Activated naive CD8-positive, alpha-beta T cell treated with anti-CD3 and anti-CD28 coated beads, Interleukin-2, amount 50 U/mL, for 24 hours (primary cell): ENCODE measurements at places on chromosomes 6 and 20.

GRCh38 chr6:24997231-24997630, 61.5 kb upstream of the RIPOR2 start:
- DNase-seq = no peak

- no peak for DNase-seq
Measured at GRCh38 chr20:57484772-57485171, 40.2 kb downstream of the CTCFL start.

- DNase-seq = no peak
Measured at GRCh38 chr6:1226277-1227099, 85.4 kb upstream of the FOXQ1 start.

DNA sequence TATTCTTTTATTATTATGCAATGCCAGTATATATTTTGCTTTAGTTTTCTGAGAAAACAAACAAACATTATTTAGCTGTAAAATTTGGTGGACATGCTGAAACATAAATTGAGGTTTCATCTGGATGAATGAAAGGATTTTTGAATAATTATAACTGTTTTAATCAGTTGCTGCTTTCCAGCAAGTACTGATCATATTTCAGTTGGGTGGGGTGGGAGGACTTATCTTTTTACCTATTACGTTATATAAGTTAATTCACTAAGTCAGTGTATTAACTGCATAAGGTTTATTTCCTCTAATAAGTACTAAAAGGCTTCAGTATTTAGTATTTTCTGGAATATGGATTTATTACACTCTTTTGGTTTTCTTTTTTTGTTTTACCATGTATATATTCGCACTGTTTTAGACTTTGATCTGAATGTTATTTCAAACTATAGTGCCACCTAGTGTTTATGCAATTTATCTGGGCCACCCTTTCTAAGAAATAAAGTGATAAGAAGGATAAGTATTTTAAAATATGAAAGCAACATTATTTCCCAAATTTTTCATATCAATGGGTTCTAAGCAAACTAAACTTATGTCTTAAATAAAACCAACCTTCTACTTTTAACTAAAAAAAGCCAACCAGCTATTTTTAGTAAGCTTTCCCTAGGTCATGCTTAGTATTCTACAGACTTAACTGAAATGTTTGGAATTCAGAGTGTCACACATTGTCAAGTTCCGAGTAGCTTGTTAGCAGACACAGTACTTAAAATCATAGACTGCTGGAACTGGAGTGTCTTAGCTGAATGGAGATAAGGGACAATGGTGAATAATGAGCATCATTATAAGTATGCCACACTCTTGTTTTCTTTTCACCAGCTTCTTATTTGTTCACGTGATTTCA, 105.4 kb upstream of the MCHR2 start:
- DNase-seq = no peak

GRCh38 chr20:41669708-41670263, 51.6 kb upstream of the CHD6 start:
- DNase-seq = no peak

GRCh38 chr20:23365390-23366165, 3.6 kb downstream of the GZF1 start:
- no peak for DNase-seq

DNA sequence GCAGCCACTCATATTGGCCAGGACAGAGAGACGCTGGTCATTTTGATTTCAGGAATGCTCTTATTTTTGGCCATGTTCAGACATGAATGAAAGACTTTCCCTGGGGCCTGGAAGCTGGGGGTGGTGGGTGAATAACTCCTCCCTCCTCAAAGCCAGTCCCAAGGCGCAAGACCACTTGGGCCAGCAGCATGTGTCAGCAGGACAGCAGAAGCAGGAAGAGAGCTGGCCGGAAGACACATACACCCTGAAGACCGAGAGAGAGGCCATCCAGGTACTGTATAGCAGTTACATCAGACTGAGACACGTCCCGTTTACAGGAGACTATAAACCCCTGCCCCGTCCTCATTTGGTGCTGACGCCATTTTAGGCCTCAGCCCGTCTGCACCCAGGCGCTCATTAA, 29.2 kb upstream of the ULBP3 start:
- DNase-seq = no peak

GRCh38 chr20:15866916-15867730, 706.1 kb downstream of the KIF16B start:
- no peak for DNase-seq

GRCh38 chr6:4280707-4281106, 145.3 kb upstream of the ECI2 start:
- DNase-seq = no peak

DNA sequence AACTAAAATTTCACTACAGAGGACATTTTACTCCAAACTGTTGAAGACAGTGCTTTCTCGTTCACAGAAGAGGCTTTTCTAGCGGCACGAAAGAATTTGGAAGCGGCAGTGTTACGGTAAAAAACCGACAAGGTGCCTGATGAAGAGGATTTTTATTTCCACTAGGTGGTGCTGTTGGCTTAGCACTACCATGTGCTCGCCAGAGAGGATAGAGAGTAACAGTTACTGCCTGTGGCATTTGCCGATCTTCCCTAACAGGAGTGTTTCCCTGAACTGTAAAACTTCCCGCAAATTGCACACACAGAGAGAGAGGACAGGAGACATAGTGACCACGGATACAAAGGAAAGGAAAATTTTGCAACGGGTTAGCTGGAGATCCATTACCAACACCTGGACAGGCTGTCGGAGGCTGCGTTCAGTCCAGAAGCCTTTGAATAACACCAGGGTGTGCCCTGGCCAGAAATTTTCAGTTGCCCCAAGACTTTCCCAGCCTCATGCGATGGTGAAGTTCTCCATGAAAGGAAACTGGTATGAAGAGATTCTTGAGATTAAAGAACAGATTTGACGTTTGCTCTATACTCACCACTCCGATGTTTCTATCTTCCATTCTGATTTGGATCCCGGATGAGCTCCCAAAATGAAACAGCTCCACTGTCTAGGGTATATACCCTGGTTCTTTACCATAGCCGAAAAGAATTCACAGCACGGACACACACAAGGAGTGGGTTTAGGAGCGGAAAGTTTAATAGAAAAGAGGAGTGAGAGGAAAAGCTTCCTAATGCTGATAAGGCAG, 48.1 kb downstream of the HLA-DPB1 start:
- no peak for DNase-seq

- DNase-seq = peak; percentile 44
Measured at GRCh38 chr6:136317021-136317694, 27.5 kb upstream of the BCLAF1 start.

DNA sequence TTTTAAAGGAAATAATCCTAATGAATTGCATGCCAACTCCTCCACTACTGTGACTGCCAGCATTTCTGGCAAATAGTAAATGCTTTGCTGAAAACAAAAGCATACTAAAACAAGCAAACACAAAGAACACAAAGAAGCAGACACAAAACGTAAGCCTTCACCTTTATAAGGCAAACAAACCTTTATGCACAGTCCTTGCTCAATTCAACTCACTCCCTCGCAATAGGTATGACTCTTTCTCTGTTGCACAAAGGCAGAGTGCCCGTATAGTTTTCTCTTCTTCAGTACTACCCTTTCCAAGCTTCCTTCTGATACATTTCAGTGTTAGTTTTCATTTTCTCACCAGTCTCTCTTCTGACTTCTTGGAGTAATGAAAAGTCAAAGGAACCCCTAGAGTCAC, 63.9 kb downstream of the PDE10A start:
- no peak for DNase-seq

GRCh38 chr6:36361071-36361470, 24.4 kb upstream of the BNIP5 start:
- no peak for DNase-seq

- DNase-seq = no peak
Measured at GRCh38 chr6:130890521-130890971, 63.3 kb downstream of the SMLR1 start.

- DNase-seq = peak; percentile 59
Measured at GRCh38 chr6:32086661-32087573, 22.2 kb downstream of the TNXB start.

DNA sequence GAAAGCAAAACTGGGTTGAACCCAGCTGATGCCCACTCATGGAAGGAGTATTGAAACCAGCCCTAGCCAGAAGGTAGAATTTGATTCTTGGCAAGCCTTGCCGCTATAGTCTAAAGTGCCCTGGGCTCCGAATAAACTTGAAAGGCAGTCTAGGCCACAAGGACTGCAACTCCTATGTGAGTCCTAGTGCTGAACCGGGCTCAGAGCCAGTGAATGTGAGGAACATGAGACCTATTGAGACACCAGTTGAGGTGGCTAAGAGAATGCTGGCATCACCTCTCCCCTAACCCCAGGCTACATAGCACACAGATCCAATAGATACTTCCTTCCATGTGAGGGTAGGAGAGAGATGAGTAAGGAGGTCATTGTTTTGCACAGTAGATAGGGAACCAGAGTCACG, 3.5 kb upstream of the DEFB110 start:
- DNase-seq = no peak

DNA sequence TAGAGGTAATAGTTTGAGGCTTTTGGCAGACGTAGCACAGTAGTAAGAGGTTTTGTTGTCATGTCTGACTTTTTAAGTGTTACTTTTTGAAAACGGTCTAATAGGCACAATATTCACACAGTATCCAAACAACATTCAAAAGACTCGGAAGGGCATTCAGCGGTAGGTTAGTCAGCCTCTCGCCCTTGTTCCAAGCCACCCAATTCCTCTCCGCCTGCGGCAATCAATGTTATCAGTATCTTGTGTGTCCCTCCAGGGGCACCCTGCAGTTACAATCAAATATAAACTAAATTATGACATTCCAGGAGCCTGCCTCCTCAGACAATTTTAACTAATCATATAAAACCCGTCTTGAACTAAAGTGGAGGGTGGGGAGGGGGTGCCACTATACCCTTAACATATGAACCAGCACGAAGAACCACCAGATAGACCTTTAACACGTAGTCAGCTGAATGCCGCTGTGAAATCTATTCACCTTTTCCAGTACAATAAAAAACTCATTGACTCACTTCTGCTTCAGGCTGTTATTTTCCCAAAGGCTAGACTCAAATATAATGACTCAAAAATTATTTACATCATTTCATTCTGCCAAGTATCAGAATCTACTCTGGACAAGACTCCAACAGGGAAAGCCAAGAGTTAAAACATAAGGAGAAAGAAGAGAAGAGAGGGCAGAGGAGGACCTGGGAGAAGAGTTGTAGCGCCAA, 1.6 kb downstream of the TENT5A start:
- DNase-seq = no peak

DNA sequence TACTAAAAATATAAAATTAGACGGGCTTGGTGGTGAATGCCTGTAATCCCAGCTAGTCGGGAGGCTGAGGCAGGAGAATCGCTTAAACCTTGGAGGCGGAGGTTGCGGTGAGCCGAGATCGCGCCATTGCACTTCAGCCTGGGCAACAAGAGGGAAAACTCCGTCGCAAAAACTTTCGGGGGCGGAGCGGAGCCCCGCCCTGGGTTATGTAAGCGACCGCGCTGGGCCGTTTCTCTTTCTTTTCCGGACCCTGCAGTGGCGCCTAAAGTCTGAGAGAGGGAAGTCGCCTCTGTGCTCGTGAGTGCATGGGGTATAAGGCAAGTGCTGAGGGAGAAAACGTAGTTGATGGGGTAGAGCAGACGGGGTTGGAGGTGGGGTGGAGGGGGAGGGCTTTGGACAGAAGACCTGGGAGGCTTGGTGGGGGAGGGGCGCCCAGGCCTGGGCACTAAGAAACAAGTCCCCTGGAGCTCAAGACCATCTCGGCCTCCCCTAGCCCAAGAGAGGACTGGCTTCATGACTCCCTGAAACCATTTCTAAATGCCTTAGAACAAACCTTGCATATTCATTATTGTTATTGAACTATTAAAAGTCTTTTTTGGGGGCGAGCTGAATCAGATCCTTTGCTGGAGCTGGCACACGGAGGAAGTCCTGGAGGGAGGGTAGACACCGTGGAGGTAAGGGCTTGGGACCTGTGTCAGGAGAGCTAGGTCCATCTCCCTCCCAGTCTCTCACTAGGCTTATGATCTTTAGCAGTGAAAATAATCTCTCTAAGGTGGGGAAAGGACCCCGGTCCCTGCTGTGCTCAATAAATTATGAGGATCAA, 2.7 kb upstream of the MICA start:
- DNase-seq = peak; percentile 79

GRCh38 chr20:43977962-43978361, 63.3 kb downstream of the TOX2 start:
- DNase-seq = no peak

DNA sequence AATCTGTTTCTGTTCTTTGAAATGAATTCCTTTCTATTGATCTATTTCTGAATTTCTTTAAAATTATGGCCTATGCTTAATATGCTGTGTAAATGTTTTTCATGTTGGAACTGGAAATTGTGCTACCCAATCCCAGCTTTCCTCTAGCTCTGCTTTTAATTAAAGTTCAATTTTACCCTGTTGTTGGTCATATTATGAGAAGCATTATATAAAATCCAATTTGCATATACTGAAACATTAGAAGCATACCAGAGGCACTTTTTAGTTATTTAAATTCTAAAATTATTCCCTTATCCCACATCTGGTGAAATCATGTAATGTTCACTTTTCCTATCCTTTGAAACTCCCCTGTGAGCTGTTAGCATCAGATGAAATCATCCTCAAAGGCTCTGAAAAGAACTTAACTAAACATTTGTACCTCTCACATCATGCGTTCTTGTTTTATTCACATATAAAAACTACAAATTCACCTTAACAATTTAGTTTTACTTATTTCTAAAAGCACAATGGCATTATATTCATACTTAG, 160.6 kb upstream of the COL21A1 start:
- DNase-seq = no peak

DNA sequence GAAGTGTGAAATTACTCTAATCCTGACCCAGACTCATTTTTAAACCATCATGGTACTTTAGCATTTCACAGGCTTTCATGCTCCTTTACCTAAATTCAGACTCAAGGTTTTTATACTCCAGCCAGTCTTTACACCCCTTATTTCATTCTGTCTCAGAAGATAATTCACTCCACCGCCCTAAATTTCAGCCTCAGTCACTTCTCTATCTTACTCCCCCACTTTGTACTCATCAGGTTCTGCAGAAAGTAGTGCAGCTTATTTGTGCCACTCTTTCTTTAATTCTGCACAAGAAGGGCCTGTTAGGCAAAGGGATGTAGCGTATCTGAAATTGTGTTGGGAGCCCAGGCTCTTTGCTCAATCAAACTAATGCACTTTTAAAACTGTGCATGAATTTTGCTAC, 205.5 kb downstream of the ARHGAP18 start:
- no peak for DNase-seq

GRCh38 chr6:134398453-134398852, 80.5 kb upstream of the SGK1 start:
- DNase-seq = peak; percentile 21

DNA sequence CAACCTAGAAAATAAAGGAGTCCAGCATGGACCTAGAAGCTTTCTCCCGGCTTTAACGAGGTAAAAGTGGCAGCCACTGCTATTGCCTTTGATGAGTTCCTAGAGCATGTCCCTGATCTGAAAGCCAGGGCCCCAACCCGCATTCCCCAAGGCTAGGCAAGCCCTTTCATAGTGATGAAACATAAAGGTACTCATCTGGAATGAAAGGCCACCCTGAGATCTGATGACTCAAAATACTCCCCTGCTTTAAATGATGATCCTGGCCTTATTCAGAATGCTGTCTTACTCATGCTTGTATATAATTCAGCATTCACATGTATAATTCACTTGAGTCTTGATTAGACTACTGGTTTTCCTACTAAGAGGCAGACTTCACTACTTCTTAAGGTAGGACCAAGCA, 21.3 kb downstream of the TTPAL start:
- DNase-seq = peak; percentile 37
